Stimulated activated CD4-positive, alpha-beta T cell treated with anti-CD3 and anti-CD28 coated beads, Interleukin-2, amount 100 ng/mL, for 24 hours (primary cell): ENCODE measurements at places on chromosomes 5 and 9.

GRCh38 chr9:97388721-97389238 is 23.1 kb upstream of the TDRD7 start:
- peak; percentile 39 for DNase-seq

- no peak for DNase-seq
These were observed 4.3 kb upstream of the POC5 start for GRCh38 chr5:75721573-75721972.

- DNase-seq, result no peak
These were observed 50.3 kb upstream of the TGFBR1 start for GRCh38 chr9:99054581-99054980.

- DNase-seq, result no peak
These were observed 254.9 kb upstream of the SMC2 start for GRCh38 chr9:103839197-103839596.

DNA sequence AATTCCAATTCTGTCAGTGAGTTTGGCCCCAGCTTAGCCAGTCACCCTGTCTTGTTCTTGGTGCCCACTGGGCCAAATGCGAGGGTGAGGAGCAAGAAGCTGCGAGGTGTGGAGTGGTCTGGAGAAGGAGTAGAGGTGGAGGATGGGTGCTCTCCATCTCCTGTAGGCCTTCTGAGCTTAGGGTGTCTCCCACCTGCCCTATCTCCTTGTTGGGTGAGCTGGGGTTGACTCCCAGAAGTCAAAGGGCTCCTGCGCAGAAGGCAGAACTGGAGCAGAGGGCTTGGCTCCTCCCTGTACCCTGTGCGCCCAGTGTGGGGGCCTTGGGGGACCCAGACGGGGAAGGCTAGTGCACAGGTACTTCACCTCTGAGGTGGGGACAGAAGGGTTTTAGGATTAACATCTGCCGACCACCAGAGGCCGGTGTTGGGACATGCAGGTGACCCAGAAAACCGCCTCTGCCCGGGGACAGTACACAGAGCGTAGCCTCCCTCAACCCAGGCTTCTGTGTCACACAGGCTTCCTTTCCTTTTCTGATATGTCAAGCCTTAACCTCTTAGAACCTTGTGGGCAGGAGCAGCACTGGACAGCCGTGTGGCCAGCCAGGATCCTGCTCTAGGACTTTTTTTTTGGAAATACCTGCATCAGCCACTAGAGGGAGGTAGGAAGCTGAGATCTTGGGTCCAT is 16.9 kb downstream of the IL5 start:
- DNase-seq, result peak; percentile 30

DNA sequence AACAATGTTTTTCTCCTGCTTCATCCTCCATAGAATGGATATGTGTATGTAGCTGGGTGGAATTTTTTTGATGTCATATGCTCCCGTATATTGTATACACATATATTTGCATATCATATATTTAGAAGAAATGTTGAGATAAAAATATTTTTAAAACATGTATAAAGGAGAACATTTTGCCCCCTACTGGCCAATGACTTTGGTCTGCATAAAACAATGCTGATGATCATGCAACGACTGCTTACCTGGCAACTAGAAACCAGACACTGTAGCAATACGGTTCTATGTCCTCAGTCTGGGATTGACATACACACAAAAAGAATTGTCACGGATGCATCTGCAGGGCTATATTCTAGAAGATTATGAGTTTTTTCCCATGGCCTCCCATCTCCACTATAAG is 503.6 kb downstream of the ELAVL2 start:
- DNase-seq, result no peak

DNA sequence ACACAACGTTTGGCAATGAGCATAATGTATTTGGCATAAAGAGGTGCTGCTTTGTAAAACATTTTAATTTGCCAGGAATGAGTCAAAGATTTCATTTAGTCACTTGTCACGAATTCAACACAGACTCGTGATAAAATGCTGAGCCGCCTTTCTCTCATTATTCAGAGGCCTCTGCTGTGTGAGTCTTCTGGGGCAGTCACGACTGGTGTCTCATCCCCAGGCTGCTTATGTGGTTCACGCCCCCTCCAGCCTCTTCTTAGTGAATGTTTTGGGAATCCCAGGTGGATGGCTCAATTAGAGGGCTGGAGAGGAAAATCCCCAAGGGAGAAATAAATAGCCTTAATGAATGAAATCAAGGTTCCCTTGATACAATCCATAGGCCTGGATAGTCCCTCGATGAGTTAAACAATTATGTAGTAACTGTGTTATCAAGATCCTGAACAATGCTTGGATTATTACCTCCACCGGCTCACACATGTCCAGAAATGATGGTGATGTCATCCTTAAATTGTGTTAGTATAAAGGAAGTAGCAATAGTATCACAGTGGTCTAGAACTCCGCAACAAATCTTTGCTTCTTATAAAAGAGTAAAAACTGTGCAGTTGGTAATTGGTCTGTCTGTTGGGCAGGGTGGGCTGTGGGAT is 192.1 kb upstream of the ADAMTS16 start:
- DNase-seq, result no peak

DNA sequence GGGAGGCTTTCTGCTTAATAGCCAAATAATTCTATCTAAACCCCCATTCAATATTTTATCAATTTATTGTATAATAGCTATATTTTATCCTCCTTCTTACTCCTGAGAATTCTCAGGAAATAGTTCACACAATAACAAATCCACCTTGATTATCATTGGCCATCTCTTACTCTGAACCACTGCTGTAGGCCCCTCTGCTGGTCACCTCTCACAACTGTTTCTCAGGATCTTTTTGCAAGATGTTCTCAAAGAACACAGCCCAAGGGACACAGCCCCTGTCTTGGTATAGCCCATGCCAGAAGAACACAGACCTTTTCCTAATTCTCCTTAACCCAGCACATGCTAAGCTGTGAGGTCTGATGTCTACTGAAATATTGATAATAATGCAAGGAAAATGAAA is 74.9 kb upstream of the HTR4 start:
- no peak for DNase-seq

DNA sequence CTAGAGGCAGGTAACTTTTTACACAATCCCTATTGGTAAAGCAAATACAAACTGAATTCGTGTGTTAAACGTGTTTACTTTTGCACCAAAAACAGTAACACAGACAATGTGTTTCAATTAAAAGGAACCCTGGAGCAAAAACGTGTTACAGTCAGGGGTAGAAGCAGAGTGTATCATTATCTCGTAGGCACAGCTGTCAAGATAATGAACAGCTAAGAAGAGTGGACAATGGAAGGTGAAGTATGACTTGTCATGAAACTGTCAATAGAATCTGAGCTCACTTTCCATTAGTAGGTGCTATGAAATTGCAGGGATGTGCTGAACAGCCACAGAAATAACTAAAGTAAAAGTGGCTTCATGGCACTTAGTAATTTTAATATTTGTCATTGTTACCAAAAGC is 1229.8 kb upstream of the WWC1 start:
- no peak for DNase-seq

DNA sequence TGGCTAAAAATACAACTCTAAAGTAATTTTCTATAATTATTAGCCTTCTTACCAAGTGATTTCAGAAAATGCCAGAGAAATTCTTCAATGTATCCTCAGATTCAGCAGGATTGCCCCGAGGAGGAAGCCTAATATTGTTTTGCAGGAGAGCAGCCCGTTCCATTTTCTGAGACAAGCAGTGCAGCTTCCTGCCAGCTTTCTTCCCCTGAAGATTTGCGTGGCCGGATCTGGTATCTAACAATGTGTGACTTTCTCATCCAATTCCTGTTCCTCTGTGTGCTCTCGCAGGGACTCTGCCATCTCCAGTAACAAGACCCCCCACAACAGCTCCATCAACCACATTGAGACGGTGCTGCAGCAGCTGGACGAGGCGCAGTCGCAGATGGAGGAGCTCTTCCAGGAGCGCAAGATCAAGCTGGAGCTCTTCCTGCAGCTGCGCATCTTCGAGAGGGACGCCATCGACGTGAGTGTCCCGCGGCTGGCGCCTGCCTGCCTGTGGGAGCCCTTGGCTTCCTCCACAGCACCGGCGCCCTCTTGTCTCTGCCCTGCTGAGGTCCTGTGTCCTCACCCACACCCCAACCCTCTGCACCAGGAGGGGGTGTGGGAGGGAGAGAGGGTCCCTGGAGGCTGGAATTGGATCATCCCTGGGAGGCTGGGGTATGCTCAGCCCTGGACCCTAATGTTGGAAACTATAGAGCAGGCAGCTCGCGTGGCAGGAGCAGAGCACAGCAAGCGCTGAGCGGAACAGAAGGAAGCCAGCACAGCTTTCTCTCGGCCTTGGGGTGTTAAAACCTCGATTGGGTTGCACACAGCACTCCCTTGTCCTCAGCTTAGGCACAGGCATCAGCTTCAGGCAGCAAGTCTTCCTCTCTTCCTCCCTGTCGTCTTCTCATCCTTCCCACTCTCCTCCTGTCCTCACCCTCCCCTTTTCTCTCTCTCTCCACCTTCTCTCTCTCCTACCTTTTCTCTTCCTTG is 216.2 kb downstream of the TRIO start:
- no peak for DNase-seq

GRCh38 chr5:111935835-111936234 is 178.8 kb upstream of the NREP start:
- no peak for DNase-seq

DNA sequence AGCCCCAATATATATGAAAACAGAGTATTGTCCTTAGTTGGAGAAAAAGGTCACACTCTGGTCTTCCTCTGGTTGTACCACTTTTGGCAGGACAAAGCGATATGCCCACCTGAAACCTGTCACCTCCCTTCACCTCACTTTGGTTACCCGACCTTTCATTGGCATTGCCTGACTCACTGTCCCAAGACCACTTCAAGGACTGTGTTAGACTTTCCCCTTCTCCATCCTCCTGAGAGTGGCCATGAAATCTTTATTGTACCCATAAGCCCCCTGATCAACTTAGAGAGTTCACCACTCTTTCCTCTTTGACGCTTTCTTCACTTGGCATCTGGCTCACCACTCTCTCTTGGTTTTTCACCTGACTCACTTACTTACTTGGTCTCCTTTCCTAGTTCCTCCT is 32.4 kb upstream of the AP3B1 start:
- no peak for DNase-seq

DNA sequence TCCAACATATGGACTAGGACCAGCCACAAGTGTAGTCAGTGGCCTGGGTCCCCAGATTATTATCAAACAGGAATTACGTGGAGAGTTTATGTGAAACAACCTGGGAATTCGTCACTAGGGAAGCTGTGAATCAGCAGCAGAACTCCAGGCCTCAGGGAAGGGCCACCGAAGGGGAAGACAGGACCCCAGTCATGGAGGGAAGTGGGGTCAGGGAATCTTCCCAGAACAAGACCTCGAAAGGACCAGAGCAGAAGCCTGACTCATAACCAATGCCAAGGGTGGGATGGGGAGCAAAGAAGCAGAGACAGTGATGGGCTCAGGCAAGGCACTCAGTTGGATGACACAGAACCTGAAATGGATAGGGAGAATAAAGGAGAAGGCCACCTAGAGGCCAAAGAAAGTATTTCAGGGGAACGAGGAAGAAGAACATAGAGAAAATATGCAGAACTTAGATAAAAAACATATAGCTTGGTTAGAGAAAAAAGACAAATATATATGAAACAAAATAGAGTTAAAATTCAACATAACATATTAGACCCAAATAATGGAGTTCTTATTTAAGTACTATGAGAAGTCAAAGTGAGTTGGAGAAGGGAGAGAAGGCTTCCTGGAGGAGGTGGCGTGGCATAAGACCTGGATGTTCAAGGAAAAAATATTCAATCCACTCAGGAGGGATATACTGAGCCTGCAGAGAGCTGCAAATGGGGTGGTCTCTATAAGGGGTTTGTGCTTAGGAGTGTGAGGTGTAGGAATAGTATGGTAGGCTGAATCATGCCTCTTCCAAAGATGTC is 66.7 kb upstream of the CAST start:
- no peak for DNase-seq

DNA sequence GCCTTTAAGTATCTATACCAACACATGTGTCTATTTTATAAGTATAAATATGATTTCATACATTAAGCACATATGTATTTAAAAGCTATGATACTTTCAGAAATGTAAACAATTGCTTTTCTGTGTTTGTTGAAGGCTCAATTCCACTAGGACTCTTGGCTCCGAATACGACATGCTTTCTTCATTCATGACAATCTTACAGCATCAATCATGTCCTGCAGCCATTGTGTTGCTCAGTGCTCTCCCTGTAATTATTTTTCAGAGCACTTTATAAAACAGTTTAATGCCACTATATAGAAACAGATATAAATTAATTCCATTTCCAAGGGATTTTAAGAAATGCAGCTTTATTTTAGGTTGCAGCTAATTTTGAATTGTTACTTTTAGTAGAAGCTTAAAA is 167.3 kb downstream of the TAF11L14 start:
- DNase-seq, result no peak

- no peak for DNase-seq
These were observed 45.8 kb downstream of the SLC12A7 start for GRCh38 chr5:1065891-1066650.

DNA sequence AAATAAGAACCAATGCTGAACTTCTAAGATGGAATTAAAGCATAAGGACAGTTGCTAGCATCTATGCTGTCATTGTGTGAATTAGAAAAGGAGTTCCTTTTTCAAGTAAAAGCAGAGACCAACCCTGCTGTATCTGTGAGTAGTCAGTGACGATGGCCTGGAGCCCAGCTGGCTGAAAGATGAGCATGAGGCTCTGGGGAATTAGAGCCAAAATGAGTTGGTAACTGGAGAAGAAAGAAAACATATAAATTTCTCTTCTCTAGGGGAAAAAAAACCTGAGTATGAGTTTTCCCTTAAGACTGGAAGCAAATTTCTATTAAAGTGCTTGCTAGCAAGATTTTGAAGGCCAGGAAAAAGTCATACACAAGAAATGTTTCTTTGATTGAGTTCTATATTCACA is 1.6 kb upstream of the SPZ1 start:
- no peak for DNase-seq

- DNase-seq, result no peak
These were observed 431.3 kb upstream of the ITGA1 start for GRCh38 chr5:52356311-52356918.

DNA sequence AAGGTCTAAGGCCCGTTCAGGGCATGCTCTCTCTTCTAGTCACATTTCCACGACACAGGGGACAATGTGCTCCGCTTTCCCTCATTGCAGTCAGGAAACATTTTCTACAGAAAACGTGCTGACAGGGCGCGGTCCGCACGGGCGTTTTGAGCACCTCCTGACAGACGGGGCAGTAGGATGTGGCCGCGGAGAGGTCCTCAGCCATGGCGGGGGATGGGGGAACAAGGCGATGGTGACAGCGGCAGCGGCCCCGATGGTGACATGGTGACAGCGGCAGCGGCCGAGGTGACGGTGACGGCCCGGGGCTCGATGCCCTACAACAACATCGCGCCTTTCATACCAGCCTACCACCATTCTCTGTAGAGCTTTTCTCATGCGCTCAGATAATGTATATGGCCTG is 4.1 kb downstream of the PLPP1 start:
- DNase-seq, result no peak
